ENCODE measurements at places on chromosomes 4 and X. TPM values are rescaled to one million over a fixed set of nuclear protein-coding genes. Genes with fewer than 3 reads are reported as not detected.

The ANK2 gene
- 26.1 TPM for polyA plus RNA-seq

The RRH gene
- polyA plus RNA-seq: not detected

The NLGN3 gene
- polyA plus RNA-seq: 0.49 TPM

The HSPA4L gene
- 0.77 TPM for polyA plus RNA-seq

The NLRP2B gene
- 0.11 TPM for polyA plus RNA-seq

The NEIL3 gene
- polyA plus RNA-seq: not detected
